GM03348 (cell line): ENCODE measurements at places on chromosomes 5 and 9.

DNA sequence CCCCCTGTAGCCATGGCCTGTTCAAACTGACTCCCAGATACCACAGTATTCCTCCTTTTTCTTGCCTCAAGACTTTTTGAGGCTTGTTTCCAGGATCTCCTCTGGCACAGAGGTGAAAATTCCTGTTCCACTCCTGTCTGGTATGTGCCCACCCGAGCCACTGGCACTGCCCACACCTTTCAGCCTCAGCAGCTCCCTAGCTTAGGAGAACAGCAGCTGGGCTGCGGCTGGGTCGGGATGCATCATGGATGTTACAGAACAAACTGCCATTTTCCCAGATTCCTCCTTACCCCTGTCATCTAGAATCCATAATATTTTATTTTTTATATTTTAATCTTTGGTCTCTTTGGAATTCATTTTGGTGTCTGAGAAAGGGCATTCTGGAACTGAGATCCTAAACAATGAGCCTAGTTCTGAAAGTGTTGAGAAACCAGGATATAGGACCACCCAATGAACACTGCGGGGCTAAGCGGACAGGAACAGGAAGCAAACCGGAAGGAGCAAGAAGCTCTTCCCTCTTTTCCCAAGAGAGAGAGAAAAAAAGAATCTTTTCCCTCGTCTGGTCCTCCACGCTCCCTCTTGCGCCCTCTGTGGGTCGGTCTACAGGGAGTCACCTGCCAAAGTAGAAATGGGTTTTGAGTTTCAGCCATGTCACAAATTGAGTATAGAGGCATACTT is 12.5 kb downstream of the OR2S2 start:
- peak; percentile 89 for DNase-seq

GRCh38 chr9:94971378-94972131 is 245.1 kb downstream of the AOPEP start:
- DNase-seq: no peak

DNA sequence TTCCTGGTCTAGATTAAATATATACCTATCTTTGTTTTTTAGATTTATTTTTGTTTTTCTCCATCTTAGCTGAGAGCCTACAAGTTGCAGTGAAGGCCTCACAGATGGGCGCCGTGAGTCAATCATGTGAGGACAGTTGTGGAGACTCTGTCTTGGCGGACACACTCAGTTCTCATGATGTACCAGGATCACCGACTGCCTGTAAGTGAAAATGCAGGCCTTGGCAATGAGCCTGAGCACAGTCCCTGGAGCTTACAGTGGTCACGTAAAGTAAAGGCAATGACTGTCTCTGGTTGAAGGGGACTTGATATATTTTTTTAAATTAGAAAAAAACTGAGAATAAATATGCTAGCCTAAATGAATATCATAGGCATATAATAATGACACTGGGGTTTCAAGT is 271.9 kb downstream of the ARHGEF28 start:
- no peak for DNase-seq

DNA sequence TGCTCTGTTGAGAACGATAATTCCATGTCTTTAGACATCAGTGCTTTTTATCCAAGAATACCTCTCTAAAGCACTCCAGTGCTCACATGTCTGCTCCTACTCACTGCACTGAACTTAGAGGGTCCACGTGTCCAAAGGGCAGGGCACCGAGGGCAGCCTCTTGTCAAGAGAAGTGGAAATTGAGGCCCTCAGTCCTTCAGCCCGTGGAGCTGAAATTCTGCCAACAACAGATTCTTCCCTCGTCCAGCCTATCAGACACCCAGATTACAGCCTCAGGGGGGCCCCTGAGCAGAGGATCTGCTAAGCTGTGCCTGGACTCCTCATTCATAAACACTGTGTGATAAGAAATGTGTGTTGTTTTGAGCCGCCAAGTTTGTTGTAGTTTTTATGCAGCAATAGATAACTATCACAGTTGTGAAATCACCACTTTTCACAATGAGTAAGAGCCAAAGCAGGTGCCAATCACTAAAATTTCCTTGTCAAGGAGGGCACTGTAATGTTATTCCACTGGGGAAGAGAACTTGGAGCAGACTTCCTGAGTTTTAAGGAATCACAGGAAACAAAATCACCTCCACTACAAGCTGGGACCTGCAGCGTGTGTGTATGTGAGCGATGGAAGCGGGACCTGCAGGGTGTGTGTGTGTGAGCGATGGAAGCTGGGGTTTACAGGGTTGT is 58.8 kb upstream of the IGFBPL1 start:
- no peak for DNase-seq

- DNase-seq: peak; percentile 4
These were observed 430 bp upstream of the MSH3 start for GRCh38 chr5:80654054-80654390.

GRCh38 chr9:71683598-71684235 is 84.6 kb downstream of the CEMIP2 start:
- peak; percentile 35 for DNase-seq

DNA sequence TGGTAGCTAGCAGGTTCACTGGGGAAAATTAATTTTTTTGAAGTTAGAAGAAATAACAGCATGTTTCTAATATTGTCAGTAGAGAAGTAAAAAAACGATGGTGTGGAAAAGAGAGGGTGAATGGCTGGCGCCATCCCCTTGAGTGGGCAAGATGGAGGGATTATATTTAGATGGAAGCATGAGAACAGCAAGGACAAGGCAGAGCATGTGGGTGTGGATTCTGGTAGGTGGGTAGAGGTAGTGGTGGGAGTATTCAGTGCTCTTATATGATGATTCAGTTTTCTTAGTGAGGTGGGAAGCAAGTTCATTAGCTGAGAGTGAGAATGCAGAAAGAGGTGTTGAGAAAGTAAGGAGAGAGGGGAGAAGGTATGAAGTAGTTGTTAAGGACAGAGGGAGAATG is 188.1 kb downstream of the GABRB2 start:
- no peak for DNase-seq

- DNase-seq: no peak
These were observed 352.5 kb upstream of the C9orf72 start for GRCh38 chr9:27925815-27926214.

- no peak for DNase-seq
These were observed 317.1 kb downstream of the KCTD16 start for GRCh38 chr5:144487761-144488160.

GRCh38 chr5:153551537-153552079 is 61.1 kb downstream of the GRIA1 start:
- DNase-seq: peak; percentile 82

DNA sequence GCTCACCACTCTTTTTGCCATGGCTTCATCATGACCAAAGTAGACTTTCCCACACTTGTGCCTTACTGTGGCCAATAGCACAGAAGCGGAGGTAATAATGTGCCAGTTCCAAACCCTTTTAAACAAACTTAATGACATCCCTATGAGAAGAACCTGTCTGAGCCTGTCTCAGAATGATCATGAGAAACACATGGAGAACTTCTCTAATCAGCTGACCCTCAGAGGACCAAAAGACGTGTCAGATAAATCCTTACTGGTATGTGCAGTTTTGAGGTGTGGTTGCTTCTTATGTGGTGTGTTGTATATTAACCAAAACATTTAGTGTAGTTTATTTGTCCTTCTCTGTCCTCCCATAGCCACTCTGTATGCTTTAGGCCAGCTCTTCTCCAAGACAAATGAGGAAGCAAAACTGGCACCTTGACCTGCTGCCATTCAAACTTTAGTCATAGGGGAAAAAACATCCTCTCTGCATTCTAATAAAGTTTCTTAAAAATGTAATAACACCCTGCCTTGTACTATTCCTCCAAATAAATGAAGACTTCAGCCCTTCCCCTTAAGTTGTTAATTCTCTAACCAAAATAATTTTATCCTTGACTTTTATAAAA is 168.9 kb downstream of the MUSK start:
- no peak for DNase-seq

DNA sequence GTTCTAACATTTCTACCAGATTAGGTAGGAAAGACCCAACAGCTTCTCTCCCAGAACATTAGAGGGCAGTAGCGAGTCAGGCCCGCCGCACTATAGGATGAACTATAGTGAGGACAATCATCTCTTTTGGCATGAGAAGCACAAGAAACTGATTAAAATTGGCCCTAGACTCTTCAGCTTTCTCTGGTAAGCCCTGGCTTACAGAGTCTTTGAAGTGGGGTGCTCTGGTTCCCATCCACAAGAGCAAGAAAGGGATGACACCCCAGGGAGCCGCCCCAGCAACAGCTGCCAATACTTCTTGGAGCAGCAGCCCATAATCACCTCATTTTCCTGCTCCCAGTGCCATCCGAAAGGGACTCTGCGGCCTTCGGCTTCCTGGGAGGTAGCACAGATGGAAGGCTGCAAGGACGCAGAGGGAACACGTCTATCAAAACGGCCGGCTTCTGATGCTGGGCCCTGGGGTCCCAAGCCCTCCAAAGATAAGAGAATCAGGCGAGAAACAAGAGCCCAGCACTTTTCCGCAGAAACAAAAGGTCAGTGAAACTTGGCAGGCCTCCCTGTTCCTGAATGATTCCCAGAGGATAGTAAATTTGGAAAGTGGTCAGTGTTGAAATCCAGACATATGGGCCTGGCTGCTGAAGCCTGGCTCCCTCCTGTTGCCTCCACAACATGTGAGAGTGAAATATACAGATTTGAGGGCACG is 69.3 kb downstream of the HSD17B3 start:
- peak; percentile 83 for DNase-seq

GRCh38 chr5:52710972-52711596 is 76.6 kb upstream of the ITGA1 start:
- no peak for DNase-seq

- DNase-seq: no peak
These were observed 217.6 kb upstream of the DMRTA1 start for GRCh38 chr9:22229069-22229468.

DNA sequence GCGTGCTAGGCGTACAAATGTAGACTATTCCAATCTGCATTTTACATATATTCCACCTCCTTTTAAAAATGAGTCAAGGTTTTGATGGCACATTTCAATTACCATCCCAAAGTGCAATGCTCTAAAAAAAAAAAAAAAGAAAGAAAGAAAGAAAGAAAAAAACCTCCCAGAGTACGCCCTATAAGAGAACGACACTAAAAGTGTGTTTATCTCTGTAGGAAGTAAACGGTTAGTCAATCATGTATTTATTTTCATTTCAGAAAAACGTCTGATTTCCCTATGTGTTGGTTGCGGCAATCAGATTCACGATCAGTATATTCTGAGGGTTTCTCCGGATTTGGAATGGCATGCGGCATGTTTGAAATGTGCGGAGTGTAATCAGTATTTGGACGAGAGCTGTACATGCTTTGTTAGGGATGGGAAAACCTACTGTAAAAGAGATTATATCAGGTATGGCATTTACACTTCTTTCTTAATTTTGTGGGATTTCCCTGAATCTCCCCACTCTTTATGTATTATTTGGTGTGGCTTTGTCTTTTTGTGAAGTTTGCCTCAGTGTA is 1.1 kb downstream of the ISL1 start:
- no peak for DNase-seq

DNA sequence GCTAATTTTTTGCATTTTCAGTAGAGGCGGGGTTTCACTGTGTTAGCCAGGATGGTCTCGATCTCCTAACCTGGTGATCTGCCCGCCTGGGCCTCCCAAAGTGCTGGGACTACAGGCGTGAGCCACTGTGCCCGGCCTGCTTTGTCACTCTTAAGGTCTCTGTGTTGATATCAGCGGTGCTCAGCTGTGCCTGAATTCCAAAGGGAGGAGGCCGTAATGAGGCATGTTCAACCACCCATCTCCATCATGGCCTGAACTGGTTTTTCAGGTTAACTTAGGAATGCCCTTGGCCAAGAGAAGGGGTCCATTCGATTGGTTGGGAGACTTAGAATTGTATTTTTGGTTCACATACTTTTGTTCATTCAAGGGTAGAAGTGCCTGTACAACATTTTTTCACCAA is 22.0 kb downstream of the HSD17B3 start:
- no peak for DNase-seq

DNA sequence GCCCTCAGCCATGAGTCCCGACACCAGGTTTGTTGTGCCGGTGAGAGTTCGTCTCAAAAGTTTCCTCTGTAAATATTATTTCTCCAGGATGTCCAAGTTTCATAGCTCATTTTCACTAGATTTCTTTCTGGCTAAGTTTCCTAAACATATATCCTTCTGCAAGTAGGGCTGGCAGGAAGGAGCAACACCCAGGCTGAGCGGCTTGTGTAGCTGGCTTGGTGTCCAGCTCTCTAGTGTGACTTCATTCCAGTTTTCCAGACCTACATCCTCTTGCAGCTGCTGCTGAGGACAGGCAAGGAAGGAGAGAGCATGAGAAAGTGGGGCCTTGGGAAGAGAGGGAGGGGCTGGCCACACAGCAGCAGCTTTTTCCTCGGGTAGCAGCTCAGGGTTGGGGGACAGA is 80.3 kb downstream of the FGF1 start:
- DNase-seq: no peak

- peak; percentile 89 for DNase-seq
These were observed 58.2 kb upstream of the GGTA1 start for GRCh38 chr9:121557581-121558447.

GRCh38 chr5:165836046-165836445 is 2330.6 kb downstream of the MAT2B start:
- no peak for DNase-seq

DNA sequence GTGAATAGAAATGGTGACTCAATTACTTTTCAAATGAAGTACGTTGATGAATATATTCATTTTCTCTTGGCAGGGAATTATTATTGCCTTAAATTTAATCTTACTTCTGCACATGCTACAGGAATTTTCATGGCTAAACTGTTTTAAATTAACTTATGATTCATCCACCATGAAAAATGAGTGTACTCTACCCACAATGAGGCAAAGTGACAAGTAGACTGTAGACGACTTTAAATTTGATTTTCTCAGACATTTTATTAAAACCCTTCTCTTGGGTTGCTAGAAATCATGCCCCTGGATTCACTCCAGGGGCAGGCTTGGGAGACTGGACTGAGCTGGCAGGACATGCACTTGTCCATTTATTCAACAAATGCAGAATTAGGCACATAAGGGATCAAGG is 23.5 kb upstream of the ERAP2 start:
- DNase-seq: peak; percentile 38

GRCh38 chr9:133950192-133950591 is 41.9 kb downstream of the VAV2 start:
- DNase-seq: no peak

DNA sequence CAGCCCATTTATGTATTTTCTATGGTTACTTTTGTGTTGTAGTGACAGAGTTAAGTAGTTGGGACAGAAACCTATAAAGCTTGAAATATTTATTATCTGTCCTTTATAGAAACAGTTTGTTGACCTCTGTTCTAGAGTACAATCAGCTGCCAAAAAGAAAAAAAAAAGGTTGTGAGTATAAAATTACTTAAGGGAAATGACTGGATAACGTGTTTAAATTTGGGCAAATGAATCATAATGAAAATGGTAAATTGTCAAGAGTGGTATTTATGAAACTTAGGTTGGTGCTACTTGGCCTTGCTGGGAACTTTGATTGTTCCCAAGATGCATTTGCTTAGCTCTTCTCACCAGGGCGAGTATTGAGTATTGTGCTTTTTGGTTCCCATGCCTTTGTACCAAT is 70.2 kb upstream of the IL6ST start:
- no peak for DNase-seq

- no peak for DNase-seq
These were observed 3.9 kb downstream of the EBF1 start for GRCh38 chr5:159095866-159096242.

- no peak for DNase-seq
These were observed 195.7 kb downstream of the NR3C1 start for GRCh38 chr5:143207563-143208364.
